Hematopoietic multipotent progenitor cell (in vitro differentiated cells): ENCODE measurements at places on chromosomes 3 and 15. TPM values are rescaled to one million over a fixed set of nuclear protein-coding genes. Genes with fewer than 3 reads are reported as not detected.

- no peak for DNase-seq
Observed at GRCh38 chr15:81843226-81843625, 202.6 kb downstream of the MEX3B start.

DNA sequence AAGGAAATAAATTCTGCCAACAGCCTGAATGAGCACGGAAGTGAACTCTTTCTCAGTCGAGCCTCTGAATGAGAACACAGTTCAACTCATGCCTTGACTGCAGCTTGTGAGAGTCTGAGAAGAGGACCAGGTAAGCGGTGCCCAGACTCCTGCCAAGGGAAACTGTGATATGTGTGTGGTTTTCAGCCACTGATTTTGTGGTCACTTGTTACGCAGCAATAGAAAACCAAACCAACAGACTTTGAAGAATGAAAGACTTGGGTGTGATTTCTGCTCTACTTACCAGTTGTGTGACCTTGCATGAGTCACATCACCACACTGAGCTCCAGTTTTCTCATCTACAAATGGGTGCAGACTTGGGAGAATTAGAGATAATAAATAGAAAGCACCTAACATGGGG, 30.6 kb upstream of the FAM107A start:
- DNase-seq, result no peak

DNA sequence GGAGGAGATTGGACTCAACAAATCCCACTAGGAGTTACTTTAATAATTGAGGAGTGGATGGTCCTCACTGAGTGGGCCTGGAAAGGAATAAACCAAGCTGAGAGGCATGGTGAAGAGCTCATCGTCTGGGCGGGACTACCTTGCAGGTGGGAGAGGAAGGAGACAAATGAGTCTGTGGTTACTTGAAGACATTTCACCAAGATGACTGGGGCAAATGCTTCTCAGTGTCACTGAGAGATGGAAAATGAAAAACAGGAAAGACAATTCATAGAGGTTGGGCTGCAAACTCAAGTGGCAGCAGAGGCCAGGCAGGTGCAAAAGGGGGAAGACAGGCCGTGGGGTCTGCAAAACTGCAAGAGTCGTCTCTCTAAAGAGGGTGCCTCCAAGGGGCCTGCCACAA, 1.5 kb upstream of the ARHGAP31 start:
- DNase-seq, result no peak

The CHL1 gene
- under 0.01 TPM for total RNA-seq

DNA sequence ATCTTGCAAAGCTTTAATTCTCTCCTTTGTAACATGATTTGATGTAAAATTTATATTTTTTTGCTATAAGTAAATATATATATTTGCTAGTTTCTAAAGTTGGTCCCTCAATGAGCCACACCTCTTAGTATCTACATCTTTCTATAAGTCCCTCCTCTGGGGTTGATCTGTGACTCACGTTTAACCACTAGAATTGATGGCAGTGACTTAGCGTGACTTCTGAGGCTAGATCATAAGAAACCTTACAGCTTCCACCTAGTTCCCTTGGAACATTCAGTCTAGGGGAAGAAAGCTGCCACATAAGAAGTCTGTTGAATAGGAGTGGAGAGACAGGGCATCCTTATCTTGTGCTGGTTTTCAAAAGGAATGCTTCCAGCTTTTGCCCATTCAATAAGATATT, 56.6 kb upstream of the TNIK start:
- no peak for DNase-seq

DNA sequence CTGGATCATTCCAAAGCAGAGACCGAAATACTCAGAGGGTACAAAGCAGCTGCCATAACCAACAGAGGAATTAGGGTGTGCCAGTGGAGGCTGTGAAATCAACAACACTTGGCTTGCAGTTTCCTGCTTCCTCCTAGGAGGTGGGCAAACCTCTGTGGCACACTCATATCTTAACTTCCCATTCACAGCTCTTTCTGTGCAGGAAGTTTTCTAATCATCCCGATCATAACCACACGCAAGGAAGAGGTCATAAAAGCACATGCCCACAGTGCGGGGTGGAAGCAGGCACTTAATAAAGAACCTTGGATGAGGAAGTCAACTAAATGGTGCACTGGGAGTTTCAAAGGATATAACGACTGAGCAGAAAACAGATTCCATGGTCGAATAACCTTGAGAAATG, 5.1 kb downstream of the SCAMP2 start:
- DNase-seq, result peak; percentile 79

DNA sequence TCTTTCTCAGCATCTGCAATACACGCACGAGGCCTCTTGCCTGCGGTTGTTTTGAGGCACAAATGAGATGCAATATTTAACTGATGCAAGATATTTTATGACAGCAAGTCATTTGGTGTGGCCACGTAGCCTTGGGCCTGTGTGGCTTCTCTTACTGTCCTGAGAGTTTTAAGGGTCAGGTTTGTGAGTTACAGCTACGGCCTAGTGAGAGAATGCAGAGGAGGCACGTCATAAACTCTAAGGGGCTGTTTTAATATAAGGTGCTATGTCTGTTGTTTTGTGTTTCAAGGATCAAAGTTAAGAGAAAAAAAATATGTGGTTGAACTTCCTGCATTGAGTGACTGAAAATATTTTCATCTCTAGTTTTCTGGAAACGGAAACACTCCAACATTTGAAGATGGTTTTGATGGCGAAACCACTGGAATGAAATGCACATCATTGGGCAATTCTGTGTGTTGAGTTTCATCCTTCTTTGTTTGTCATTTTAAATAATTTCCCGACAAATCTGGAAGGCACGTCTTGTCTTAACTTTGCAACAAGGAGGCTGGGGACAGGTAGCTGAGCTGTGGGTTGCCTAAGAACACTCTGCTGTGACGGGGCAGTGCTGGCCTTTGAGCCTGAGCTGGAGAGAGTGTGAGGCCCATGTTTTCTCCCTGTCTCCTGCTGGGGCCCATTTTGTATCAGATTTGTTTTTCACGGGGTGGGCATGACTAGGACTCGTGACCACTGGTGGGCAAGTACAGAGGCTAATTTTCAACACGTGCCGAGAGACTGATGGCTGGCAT, 5.1 kb downstream of the APBA2 start:
- no peak for DNase-seq

DNA sequence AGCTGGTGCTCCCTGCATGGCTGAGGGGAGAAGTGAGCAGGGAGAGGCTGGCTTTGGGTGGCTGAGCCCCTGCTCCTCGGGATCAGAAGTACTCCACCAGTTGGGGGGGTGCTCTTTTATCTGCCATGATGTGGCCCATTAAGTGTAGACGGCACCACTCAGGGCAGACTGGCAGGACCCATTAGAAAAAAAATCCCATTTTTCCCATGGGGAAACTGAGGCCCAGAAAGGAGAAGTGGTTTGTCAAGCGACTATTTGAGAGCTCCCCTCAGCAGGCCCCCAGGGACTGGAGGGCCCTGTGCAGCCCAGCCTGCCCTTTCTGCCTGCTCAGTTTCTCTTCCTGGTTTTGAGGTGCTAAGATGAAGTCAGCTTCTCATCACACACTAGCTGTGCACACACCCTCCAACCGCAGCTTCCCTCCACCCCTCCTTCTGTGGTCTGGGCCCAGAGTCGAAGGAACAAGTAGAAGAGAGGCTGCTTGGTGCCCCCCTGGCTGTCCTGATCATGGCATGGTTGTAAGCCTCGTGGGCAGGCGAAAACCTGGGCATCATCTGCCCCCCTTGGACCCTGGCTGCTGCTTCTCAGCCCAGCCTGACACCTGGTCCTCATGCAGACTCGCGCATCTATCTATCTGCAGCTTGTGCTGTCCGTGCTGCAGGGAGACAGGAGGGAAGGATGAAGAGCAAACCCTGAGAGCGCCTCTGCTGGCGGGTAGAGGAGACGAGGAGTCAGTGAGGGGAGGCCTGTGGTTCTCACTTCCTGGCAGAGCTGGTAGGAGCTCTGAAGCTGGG, 5.6 kb downstream of the CSK start:
- peak; percentile 87 for DNase-seq

GRCh38 chr3:106745344-106746168, 631.7 kb upstream of the CCDC54 start:
- DNase-seq, result no peak

DNA sequence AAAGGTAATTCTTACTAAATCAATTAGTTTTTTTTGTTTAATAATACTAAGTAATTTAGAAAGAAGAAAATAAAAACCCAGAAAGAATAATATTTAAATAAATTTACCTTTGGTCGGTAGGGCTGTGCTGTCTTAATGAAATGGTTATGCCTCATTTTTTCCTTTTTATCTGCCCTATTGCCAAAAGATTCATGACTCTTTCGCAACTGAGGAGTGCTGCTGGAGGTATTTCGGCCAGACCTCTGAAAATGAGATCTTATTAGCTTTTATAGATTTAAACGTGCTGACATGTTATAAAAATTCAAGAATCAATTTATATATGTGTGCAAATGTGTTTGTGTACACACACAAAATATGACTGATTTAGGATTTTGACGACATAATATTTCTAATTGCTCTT, 67.1 kb upstream of the USP50 start:
- DNase-seq, result no peak

DNA sequence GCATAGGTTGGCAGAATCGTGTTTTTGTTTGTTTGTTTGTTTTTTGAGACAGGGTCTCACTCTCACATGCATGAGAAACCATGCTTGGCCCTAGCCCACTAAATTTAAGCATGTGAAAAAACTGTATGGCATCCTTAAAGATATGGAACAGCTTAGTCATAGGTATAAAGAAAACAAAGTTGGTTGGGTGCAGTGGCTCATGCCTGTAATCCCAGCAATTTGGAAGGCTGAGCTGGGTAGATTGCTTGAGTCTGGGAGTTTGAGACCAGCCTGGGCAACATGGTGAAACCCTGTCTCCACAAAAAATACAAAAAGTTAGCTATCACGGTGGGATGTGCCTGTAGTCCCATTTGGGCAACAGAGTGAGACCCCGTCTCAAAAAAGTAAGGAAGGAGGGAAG, 25.2 kb downstream of the EXD1 start:
- no peak for DNase-seq

GRCh38 chr15:76260246-76260938, 50.9 kb downstream of the ETFA start:
- no peak for DNase-seq

The WDR76 gene
- total RNA-seq, result 6.5 TPM

The CASR gene
- under 0.01 TPM for total RNA-seq

DNA sequence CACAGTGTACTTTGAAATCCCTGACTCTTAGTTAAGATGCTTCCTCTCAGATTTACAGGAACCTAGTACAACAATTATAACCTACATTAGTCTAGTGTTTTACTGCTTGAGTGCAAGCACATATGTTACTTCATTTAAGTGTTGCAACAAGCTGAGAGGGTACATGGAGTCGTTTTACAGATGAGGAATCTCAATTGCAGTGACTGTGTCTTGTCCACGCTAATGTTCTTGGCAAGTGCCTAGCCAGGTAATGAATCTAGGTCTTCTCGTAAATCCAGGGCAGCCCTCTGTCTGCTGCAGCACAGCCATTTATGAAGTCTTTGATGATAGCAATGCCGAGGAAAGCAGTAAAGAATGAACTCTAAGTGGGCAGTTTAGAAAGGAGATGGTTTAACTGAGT, 384.4 kb upstream of the ARPP21 start:
- DNase-seq, result no peak

DNA sequence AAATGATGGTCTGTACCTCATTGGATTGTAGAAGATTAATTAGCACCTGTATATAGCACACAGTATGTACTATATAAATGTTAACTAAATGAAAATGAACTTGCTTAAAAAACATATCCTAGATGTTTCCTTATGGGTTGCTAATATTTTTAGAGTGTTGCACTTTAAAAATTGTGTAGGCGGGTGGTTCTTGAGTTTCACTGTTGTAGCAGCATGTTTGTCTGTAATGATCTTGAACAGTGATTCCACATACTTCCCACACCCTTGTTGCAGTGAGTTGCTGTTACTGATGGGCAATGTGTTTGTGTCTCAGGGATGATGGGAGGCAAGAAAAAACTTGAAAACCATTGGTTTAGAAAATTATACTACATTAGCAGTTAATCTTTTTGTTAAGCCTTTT, 22.0 kb downstream of the USP3 start:
- no peak for DNase-seq

The CPB1 gene
- under 0.01 TPM for total RNA-seq

The SACM1L gene
- total RNA-seq, result 28.0 TPM

The CYP8B1 gene
- not detected for total RNA-seq

DNA sequence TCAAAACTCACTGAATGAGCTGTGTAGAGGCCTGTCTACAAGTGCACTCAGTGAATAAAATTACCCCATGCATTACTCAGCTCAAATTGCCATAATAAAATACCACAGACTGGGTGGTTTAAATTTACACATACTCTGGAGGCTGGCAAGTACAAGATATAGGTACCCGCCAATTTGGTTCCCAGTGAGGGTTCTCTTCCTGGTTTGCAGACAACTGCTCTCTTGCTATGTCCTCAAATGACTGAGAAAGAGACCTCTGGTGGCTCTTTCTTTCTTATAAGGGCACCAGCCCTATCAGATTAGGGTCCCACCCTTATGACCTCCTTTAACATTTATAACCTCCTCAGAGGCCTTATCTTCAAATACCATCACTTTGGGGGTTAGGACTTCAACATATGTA, 237.0 kb downstream of the CPNE4 start:
- DNase-seq, result no peak

The AADAC gene
- not detected for total RNA-seq

DNA sequence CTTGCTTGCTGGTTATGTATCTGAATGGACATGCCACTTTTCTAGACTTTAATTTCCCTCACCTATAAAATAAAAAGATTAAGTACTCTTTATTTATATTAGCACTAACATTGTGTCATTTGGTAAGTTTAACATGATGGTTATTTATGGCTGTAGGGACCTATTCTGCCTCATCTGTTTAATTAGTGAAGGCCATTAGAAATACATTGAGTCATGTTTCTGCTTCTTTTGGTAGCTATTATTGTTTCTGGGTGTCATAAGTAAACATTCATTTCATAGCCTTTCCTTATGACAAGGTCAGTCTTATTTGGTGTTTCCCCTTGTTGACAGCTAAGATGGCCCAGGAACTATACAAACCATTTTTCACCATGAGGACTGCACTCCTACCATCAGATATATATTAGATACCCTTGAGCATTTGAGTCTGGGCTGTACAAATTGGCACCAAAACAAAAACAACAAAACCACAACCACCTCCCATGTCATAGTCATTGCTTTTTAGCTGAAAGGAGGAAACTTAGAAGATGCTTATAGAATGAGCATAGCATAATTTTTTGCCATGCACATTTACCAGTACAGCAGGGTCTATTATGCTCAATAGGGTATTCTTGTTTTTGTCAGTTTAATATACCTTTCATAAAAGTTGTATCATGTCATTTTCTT, 39.3 kb downstream of the SRP14 start:
- DNase-seq, result no peak

The MYO1E gene
- total RNA-seq, result 19.9 TPM

GRCh38 chr3:142543307-142543706, 35.2 kb downstream of the ATR start:
- DNase-seq, result no peak

- DNase-seq, result no peak
Observed at GRCh38 chr15:67170143-67170925, 84.1 kb downstream of the AAGAB start.

GRCh38 chr15:89085289-89085926, 2.8 kb upstream of the ABHD2 start:
- DNase-seq, result no peak

The TERC gene
- 149 TPM for total RNA-seq

GRCh38 chr3:167467848-167468611, 5.8 kb downstream of the SERPINI2 start:
- no peak for DNase-seq

The IL17RD gene
- 0.27 TPM for total RNA-seq
